ENCODE measurements at places on chromosomes 2 and 18.

DNA sequence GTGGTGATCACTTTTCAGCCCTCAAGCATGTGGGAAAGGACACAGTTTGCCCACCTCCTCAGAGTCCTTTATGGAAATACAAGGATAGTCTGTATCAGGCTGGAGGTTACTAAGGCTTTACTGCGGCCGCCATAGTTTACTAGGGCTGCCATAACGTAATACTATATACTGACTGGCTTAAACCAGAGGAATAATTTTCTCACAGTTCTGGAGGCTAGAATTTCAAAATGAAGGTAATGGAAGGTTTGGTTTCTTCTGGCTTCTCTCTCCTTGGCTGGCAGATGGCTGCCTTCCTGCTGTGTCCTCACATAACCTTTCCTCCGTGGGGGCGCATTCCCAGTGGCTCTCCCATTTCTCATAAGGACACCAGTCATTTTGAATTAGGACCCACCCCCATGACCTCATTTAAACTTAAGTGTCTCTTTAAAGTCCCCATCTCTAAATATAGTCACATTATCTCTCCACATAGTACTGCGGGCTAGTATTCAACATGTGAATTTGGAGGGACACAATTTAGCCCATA, 12.5 kb upstream of the ATIC start:
- no peak overlapping the region for H3K4me3 ChIP-seq

DNA sequence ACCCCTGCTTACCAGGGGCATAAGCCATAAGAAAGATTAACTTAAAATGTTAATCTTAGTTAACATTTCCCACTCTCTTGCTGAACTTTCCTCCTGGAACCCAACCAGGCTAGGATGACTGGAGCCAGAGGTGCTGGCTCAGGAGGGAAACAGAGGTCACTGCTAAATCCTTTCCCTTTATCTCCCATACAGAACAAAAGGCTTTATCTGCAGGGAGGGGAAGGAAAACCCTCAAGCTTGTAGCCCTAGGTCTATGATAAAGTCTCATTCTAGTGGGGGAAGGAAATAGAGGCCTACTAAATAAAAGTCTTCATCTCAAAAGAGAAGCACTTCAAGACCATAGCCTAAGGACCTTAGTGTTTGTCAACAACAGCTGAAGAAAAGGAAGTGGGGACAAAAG, 18.6 kb downstream of the HIBCH start:
- H3K36me3 ChIP-seq: peaks cover 69% of the 10 kb centered on the region
- H3K27me3 ChIP-seq: no peaks in the 10 kb centered on the region
- no peak for ATAC-seq
- H3K27ac ChIP-seq: peak overlapping the region; percentile 11

DNA sequence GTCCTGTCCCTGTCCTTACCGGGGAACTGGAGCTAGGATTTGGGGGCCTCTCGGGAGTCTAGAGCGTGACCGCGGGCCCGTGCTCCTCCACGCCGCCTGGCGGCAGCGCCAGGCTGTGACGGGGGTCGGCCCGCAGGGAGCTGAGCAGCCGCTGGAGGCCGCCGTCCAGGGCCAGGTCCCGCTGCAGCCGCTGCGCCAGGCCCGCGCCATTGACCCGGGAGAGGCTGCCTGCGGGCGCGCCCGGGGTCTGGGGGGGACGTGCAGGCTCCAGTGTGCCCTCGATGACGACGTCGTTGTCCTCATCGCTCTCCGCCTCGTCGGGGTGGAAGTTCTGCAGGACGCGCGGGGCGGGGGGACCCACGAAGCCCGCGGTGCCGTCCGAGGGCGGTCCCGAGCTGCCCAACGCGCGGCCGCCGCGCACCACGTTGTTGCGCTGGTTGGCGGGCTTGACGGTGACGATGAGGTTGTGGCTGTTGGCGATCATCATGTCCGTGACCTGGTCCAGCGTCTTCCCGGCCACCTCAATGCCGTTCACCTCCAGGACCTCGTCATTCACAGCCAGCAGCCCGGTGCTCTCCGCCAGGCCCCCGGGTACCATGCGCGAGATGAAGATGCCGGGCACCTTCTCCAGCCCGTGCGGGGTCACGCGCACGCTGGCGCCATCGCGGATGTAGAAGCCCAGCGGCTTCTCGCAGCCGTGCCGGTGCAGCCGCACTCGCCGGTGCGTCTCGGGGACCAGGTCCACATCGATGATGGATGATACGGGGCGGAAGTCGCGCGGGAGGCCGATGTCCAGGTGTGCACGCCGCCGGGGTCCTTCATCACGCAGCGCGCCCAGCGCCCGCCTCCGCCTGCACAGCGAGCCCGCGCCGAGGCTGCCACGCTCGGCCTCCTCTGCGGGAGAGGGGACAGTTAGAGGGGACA, 50.9 kb downstream of the ADNP2 start:
- no peaks in the 10 kb centered on the region for H3K27me3 ChIP-seq
- peaks cover 6% of the 10 kb centered on the region for H3K36me3 ChIP-seq
- H3K4me3 ChIP-seq: no peak overlapping the region
- H3K4me1 ChIP-seq: no peaks in the 10 kb centered on the region
- no peak overlapping the region for H3K27ac ChIP-seq

- ATAC-seq: no peak
- H3K4me3 ChIP-seq: no peak overlapping the region
- peaks cover 30% of the 10 kb centered on the region for H3K36me3 ChIP-seq
- peak overlapping the region; percentile 54 for H3K27ac ChIP-seq
- H3K27me3 ChIP-seq: no peaks in the 10 kb centered on the region
- H3K4me1 ChIP-seq: peaks cover 9% of the 10 kb centered on the region
These were observed 83.9 kb downstream of the ITSN2 start for GRCh38 chr2:24276349-24276899.
